Caco-2 (cell line): ENCODE measurements at places on chromosomes 5 and 9. TPM values are rescaled to one million over a fixed set of nuclear protein-coding genes. Genes with fewer than 3 reads are reported as not detected.

DNA sequence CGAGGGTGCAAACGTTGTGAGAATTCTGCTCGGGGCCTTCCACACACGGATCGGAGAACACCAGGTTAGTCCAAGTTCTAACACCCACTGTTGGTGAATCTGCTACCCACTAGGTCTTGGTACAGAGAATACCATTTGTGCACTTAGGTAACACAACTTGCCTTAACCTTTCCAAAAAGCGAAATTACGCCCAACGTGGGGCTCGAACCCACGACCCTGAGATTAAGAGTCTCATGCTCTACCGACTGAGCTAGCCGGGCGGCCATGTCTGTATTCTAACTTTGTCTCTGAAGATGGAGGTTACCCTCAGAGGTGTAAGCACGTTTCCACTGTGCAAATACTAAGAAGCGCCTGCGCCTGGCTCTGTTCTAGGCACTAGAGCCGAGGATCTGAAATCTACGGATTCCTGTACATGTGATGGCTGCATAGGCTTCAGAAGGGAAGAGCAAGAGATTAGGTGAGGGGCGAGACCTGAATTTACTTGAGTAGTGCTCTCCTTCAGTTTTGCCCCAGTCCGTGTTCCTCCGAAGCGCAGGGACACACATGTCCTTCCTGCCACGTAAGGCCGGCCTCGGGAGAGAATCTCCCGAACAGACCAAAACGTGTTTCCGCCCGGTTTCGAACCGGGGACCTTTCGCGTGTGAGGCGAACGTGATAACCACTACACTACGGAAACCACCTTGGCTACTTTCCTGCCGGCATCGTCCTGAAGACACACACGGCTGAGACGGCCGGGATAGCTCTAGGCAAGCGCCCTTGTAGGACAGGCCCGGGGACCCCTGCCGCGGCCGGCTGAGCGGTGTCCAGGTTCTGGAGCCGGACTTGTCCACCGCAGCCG, 1.1 kb upstream of the TRIM41 start:
- DNase-seq, result peak; percentile 97

- DNase-seq, result no peak
Observed at GRCh38 chr5:54679686-54680085, 162.1 kb downstream of the SNX18 start.

DNA sequence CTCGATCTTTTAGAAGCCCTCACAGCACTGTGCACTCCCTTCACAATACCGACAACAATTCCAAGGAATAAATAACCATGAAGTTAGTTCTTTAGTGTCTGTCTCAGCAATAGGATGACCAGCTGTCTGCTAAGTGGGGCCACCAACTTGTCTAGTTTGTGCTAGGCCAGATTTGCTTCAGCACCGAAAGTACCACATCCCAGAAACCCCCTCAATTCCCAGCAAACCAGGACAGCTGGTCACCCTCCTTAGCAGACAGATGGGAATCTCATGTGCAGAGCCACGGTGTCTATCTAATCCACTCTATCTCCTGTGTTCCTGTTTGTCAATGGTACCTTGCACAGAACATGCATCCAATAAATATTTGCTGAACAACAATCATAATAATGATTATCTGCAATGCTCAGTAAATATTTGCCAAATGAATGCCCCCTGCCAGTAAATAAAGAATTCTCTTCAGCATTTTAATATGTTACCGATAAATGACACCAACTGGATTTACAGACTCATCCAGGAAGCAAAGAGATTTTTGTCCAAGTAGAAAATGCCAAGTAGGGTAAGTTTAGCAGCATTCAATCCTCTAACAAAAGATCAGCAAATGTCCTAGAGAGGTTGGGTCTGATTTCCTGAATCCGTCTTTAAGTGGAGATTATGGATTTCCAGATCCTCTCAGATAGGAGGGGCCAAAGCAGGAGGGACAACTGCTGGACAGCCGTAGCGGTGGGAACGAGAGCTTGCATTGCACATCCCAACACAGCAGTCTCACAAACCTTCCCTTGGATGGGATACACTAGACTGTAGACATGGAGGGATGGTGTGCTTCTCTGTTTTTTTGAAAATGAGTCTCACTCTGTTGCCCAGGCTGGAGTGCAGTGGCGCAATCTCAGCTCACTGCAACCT, 51.9 kb upstream of the ANKRD33B start:
- DNase-seq, result no peak

- no peak for DNase-seq
Observed at GRCh38 chr5:74556006-74556405, 84.5 kb downstream of the ENC1 start.

The PRLR gene
- 1.6 and 2.3 TPM in 2 replicates for total RNA-seq

The CFAP157 gene
- total RNA-seq, result not detected in 2 replicates
